ENCODE measurements at places on chromosomes 6 and 20.

DNA sequence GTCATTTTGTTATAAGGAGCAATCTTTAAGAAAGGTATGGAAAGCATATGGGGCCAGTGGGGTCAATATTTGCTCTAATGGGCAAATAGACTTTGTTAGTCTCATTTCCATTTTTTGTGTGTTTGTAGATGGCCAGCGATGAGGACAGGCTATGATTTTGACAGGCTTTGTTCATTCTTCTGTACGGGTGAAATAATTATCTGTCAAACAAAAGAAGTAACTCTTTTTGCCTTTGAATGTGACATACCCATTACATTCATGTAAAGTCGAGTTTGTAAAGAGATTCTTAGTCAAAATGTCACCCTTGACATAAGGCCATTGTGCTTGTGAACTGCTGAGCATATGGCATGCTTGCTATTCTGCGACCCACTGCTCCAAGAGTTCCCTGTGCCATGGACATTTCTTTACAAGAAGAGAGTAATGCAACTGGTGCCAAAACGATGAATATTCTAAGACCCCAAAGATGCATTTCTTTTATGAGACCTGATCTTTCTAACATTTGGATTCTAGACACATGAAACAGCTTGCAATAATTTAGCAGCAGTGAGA lies 38.2 kb upstream of the JAG1 start:
- DNase-seq = no peak

- no peak for DNase-seq
Measured at GRCh38 chr6:131216246-131216645, 81.0 kb downstream of the AKAP7 start.

DNA sequence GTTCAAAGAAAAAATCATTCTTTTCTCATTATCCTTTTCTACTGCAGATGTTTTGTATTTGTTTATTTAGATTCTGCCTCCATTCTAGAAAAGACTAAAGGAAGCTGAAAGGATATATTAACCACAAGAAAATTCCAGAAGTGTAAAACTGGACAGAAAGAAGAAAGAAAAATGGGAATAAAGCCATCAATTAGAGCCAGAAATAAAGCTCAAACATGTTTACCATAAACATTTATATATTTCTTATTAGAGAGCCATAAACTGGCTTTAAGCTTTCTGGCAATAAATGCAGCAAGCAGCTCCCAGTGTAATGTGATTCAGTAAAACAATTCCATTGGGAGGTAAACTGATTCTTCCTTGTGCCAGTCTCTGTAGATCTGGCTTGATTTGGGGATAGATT lies 244.1 kb downstream of the PTPRK start:
- no peak for DNase-seq

DNA sequence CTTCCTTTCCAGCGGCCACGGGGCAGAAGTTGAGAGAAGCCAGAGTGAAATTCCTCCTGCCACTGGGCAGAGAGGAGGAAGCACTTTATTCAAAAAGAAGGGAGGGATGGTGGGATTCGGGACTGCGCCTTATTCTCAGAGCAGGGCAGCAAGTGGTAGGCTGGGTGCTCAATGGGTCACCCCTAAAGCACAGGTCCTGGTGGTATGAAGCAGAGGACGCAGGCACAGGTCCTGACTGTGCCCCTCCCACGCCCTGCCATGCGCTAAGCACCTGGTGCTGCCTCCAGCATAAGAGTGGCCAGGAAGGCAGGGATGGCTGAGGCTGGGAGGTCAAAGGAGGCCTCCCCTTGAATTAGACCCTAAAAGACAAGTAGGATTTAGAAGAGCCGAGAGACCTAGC lies 4.9 kb upstream of the GRM4 start:
- DNase-seq = no peak

DNA sequence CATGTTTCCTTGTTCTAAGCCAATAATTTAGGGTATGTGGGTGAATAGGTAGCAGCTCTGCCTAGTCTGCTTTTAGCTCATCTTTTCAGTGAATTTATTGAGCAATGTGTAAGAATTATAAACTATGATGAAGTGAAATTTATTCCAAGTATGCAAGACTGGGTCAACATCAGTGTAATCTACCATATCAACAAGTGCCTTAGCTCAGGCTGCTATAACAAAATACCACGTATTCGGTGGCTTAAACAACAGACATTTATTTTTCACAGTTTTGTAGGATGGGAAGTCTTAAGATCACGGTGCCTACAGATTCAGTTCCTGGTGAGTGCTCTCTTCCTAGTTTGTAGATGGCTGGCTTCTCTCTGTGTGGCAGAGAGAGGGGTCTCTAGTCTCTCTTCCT lies 54.0 kb downstream of the LYRM2 start:
- DNase-seq = no peak

DNA sequence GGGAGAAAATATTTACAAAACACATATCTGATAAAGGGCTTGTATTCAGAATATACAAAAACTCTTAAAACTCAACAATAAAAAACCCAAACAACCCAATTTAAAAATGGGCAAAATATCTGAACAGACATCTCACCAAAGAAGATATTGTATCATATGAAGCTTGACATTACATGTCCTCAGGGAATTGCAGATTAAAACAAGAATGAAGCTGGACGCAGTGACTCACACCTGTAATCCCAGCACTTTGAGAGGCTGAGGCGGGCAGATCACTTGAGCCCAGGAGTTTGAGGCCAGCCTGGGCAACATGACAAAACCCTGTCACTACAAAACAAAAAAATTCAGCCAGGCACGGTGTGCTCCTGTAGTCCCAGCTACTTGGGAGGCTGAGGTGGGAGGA lies 135.4 kb upstream of the AKIRIN2 start:
- DNase-seq = no peak

DNA sequence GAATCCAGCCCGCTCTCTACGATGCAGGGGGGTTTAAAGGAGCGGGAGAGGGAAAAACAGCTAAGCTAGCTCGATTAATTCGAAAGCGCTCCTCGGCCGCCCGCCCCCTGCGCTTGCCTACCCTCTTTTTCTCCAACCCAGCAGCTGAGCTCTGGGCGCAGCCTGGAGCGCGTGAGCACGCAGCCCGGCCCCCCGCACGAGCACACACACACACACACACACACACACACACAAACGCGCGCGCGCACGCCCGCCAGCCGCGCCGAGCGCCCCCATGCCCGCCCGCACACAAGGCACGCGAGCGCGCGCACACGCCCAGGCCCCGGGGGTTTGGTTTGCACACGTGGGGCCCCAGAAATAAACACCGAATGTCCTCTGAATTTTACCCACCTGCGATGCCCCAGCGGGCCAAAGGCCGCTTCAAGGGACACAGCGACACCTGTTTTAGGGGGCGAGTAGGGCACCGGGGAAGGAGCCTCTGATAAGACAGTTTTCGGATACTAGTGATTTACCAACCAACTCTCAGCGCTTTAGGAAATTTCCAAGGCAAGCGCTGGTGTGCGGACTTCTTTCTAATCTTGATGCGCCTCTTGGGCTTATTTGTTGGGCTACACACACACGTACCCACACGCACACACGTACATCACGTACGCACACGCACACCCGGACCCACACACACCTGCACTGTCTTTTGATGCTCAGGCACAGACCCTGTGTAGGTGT lies 802 bp upstream of the NRN1 start:
- DNase-seq = peak; percentile 50

GRCh38 chr6:54386295-54386694 lies 78.1 kb downstream of the TINAG start:
- DNase-seq = no peak

DNA sequence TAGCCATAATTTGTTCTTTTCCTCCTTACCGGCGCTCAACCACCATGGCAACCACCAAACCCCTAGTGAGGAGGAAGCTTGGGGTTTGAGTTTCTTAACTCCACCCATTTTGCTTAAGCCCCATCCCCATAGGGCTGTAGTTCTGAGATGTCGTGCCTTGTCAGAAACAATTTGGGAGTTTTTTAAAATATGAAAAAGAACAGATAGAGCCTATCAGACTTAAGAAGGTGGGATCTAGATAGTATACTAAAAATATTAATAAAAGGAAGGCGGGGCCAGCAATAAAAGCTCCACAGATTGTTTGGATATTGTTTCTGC lies 5.6 kb downstream of the BRD2 start:
- peak; percentile 46 for DNase-seq

DNA sequence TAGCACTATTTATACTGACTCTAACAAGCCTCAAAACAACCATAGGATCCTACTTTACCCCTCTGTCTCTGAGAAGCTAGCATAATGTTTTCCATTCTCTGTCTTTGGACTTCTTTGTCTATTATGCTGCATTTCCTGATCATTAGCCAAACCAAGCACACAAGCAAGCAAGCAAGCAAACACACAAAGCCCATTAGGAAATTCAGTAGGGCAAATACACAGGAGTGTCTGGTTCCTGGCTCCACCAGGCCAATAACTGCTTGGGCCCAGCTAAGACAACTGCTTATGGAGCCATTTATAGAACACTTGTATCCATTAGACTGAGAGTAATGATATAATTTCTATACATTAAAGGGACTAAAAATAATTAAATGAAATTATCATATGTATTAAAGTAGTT lies 952.9 kb upstream of the EPHA7 start:
- DNase-seq = no peak
